AML-193 (cell line): ENCODE measurements at places on chromosomes 1 and 21.

DNA sequence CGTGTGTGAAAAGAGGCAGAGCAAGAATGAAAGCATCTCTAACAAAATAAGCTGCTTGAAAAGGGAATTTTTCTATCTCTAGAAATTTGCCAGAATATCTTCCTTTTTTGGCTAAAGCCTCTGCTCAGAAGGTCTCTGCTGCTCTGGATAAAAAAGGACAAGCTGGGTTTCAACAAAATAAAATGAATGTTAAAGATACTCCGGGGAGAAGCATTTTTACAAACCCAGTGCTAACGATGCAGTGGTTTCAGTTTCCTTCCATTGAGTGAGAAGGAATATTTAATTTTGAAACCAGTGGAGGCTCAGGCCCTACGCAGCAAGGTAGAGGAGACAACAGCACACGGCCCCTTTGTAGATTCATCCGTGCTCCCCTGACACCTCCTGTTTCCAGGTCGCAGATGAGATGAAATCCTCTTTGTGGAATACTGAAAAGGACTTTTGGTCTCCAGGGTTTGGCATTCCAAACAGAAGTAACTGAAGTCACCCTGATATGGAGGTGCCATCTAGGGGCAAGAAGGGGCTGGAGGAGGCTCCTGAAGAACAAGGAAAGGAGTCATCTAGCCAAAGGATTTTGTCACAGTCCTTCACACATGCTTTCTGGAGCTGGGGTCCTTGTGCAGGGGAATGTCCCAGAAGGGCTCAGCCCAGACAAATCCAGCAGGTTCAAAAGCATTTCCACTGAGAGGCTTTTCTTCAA, 65.7 kb upstream of the SYT6 start:
- no peak for DNase-seq

DNA sequence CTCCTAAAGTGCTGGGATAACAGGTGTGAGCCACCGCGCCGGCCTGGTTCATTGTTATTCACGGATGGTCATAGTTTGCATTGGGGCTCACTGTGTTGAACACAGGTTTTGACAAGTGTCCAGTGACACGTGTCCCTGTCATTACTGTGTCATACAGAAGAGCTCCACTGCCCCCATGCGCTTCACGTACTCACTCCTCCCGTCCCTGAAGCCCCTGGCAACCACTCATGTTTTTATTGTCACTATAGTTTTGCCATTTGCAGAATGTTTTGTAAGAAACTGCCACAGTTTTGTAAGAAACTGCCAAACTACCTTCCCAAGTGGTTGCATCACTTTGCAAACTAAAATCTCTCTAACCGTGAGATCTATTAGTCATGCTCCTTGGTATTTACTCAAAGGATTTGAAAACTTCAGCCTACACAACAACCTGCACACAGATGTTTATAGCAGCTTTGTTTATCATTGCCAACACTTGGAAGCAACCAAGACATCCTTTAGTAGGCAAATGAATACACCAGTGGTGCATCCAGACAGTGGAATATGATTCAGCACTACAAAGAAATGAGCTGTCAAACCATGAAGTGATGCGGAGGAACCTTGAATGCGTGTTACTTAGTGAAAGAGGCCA, 163.2 kb upstream of the COL6A1 start:
- peak; percentile 78 for DNase-seq

DNA sequence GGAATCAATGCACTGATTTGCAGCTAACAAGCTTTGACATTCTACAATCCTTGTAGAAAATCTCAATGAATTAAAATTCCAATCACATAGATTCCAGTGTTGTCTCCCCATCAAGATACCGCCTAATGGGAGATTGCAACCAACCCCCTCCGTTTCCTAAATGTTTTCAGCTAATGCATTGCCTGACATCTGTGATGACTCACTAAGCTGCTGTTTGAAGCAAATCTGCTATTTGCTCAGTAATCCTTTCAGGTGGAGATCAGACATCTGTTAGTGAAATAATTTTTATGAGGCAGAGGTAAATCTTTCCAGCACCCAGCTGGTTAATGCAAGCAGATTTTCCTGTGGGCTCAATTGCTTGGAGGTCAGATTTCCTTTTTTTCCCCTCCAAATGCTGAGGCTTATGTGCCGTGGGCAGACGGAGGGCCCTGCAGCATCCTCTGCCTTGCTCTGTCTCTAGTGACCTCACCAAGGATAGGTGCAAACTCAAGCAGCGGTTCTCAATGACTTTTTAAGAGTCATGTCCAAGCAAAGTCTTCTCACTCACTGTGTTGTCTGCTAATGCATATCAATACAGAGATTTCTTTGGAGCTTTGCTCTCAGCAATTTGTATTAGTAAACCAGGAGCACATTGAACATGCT, 91.1 kb upstream of the RAB3GAP2 start:
- no peak for DNase-seq

DNA sequence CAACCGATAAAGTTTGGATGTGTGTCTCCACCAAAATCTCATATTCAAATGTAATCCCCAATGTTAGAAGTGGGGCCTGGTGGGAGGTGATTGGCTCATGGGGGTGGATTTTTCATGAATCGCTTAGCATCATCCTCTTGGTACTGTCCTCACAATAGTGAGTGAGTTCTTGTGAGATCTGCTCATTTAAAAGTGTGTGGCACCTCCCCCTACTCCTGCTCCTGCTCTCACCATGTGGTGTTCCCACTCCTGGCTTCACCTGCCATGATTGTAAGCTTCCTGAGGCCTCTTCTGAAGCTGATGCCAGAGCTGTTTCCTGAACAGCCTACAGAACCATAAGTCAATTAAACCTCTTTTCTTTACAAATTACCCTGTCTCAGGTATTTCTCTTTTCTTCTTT, 28.2 kb upstream of the PRDX6 start:
- DNase-seq = no peak

GRCh38 chr1:85984636-85985035, 171.9 kb downstream of the COL24A1 start:
- no peak for DNase-seq

DNA sequence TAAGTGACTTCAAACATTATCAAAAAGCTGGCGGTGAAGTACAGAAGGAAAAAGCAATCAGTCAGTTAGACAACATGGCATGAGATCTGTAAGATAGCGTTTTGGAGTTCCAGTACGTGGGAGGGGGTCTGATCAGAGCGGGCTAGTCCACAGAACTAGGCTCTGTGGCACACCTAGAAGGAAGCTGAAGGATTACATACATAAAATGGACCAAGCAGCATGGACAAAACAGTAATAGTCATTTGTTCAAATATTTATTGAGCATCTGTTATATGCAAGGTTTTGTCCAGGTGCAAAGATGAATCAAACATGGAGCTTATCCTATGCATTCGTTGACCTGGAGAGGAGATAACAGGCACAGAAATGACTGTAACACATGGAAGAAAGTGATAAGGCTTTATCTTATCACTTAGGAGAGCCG, 22.9 kb upstream of the PLA2G2E start:
- DNase-seq = no peak

DNA sequence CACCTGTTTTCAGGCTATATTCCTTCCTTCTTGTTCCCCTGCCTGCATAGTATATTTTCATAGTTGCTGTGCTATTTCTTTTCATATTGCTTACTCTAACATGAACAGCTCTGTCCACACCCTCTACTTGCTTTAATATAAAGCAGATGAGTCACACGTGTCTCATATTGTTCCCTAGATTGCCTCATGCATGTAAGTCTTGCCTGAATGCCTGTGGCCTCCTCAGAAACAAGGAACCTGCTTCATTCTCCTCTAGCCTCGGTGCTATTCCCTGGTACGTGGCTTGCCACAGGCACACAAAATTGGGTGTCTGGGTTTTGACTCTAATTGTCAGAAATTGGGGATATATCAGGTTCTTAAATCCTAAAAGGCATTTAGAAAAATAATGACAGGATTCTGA, 16.5 kb upstream of the PKP1 start:
- no peak for DNase-seq

GRCh38 chr1:24921412-24921811, 8.7 kb downstream of the RUNX3 start:
- DNase-seq = no peak

DNA sequence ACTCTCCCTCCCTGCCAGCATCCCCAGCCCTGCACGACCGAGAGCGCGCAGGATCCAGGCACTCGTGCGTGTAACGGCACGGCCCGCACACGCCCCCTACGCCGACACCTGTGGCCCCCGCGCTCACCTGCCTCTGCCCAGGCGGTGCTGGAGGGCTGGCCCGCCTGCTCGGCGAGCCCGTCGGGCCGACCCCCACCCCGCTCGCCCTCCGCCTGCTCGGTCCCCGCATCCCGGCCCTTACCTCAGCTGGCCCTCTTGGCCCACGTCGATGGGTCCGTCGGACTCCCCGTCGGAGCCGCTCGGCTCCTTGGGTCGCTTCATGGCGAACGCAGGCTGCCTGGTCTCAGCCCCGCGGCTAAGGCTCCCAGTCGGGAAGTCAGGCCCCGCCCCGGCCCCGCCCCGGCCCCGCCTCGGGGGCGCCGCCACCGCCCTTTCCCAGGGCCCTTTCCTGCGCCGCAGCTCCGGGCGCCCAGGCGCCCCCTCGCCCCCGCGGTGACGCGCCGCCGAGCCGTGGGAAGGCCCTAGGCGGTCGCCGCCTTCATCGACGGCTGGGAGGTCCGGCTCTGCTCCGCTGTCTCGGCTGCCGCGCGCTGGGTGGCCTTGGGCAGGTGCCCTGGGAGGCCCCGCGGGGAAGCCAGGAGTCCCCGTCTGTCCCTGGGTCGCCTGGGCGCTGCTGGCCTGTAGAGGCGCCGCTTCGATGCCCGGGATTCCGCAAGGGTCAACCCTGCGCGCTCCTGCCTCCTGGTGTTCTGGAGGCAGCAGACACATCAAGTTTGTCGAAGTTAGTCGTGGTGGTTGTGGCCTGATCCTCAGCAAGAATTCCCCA, at the start of gene HEYL:
Gene HEYL (minus strand): TSS at position 339 of the 826 bp plus-strand sequence. CDS start 18 bp downstream, at position 321.
- DNase-seq = peak; percentile 59

GRCh38 chr1:214993419-214993818, 89.1 kb upstream of the KCNK2 start:
- DNase-seq = no peak

GRCh38 chr1:6800745-6801144, 15.5 kb downstream of the CAMTA1 start:
- DNase-seq = no peak

DNA sequence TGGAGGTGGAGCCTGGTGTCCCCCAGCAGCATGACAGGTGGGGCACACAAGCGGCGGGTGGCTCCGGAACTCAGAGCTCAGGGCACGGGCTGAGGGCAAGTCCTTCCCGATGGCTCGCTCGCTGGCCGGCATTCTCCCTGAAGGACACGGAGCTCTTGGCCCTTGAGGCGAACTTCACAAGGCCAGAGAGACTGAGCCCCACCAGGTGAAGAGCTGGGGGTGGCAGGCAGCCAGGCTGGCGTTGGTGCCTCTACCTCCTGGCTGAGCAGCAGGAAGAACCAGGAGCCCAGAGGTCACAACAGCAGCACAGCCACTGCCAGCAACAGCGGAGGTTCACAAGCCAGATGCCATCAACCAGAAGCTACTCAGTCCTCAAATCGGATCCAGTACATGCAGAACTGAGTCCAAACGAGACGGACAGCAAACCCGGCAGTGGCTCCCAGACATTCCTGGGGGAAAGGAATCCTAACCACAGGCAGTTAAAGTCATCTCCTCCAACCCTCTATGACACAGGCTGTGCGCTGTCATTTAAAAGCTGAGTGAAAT, 54.1 kb downstream of the NPHP4 start:
- no peak for DNase-seq

GRCh38 chr1:161201836-161202712, at the start of gene NDUFS2:
Gene NDUFS2, plus strand, starts transcription at chr1:161202367. Its CDS starts 19 bp downstream, at chr1:161202386.
- DNase-seq = peak; percentile 97

DNA sequence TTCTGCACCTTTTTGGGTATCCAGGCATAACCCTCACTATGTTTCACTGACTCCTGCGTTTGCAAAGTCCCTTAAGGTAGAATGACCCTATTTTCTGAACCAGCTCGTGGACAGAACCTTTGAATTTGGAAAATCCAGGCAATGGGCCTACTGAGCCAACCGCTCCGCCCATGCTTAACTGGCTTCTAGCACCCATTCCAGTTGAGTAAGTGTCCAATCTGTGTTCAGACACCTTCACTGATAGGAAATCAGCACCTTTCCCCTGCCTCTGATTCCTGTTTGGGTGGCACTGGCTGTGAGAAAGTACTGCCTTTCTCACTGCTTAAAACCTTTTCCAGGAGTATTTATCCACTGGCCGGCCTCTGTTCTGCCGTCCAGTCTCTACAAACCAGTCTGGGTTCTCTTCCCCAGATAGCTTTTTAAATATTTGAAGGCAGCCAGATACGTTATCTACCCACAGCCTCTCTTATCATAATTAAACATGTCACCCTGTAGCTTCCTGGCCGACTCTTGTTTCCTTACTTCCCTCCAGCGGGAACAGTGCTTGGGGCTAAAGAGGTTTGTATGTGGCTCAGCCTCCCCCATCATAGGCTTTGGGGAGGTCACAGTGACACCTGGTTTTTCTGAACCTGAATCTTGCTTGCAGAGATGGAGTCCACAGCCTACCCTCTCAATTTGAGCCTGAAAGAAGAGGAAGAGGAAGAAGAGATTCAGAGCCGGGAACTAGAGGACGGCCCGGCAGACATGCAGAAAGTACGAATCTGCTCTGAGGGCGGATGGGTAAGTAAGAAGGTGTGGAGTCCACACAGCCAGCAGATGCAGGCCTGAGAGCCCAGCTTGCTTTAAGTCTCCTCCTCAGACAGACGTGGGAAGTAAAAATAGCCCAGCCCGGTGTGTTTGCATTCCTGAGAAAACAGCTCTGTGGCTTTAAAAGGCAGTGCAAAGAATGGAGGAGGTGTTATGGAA, 1.3 kb downstream of the POGK start:
- peak; percentile 29 for DNase-seq
